ENCODE measurements at places on chromosomes 3 and 15.

DNA sequence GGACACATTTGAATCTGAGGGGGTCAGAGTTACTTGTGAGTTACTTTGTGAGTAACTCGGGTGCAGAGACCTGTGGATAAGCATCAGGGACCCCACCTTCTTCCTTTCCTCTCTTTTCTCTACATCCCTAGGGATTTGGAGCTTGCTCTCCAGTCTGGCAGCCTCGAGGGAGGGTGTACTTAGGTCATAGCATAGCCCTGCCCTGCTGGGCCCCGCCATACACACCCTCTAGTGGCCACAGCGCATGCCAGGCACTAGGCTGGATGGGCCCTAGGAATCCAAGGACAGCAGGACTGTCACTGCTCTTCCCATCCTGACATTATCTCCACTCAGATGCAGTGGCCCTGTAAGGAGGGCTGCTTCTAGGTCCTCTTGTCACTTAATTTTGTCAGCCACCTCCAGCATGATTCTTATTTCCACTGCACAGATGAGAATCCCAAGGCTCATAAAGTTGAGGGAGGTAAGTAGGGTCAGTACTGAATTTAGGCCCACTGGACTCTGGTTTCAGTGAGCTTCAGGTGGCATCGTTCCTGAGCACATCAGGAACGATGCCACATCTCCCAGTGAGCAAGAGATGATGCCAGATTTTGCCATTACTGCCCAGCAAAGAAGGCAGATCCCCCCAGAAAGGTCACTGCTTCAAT is 3.6 kb upstream of the SMAD6 start:
- DNase-seq = no peak

DNA sequence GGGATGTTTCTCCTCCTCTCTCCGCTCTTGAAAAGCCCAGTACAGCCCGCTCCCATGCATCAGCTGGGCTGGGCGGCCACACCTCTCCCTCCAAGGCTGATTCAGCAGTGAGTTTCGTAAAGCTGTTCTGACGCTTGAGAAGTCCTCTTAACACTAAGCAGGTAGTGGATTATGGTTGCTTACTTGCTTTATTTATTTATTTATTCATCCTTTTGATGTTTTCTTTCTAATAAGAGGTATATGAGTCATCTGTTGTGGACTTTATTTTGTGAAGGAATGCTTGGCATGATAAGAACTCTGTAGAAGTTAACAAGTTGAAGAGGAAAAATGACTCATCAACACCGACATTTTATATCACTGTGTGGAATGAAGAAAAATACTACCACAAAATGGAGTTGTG is 285.0 kb downstream of the SQOR start:
- DNase-seq = no peak

DNA sequence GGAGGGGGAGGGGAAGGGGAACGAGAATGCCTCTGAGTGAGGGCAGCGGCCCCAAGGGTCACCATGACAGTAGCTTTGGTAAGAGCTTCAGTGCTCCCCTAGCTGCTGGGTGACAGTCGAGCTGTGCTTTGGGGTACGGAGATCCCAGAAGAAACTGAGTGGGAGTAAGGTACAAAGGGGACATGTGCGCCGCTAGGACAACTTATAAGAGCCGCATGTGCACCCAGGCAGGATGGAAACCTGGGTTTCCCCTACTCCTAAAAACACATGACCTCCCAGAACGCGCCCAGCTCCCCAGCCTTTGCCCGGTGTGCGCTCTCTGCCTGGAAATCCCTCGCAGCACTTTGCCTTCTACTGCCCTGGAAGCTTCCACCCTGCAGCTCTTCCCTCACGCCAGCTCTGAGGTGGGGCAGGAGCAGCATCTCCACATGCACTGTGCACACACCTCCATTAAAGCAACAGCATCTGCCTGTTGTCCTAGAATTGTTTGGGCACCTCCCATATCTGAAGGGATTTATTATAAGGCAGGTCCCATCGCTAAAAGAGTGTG is 232.2 kb downstream of the ADAMTS17 start:
- no peak for DNase-seq

GRCh38 chr15:73996939-73997338 is 2.4 kb downstream of the PML start:
- DNase-seq = no peak

DNA sequence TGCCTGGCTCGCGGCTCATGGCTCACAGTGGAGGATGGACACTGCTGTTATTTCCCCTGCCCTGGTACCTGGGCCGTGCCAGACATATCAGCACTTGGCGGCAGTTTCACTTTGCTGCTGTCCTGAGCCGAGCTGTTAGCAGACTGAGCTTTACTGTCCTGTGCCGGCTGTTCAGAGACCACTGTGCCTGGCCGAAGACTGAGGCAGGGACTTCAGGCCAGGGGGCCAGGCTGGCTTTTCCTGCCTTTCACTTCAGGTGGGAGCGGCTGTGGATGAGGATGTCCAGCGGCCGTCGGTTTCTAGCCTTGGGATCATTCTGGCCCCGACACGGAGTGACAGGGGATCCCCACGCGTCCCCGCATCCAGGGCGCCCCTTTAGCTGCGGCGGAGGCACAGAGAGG is 1.1 kb downstream of the ATP10A start:
- no peak for DNase-seq

DNA sequence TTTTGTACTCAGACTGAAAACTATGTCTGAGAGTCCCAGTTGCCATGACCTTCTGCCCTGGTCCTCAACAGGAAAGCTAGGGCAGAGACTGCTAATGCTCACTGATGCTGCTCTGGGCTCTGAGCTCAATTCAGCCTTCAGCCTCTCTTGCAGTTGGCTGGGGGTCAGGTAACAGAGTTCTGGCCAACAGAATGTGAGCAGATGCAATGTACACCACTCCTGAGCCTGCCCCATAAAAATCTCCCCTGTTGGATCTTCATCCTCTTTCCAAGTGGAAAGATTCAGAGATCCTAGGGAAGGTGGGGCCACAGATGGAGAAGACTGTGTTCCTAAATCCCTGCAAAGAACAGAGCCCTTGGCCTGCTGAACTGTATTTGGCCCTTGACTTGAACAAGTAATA is 87.8 kb downstream of the PDZRN3 start:
- DNase-seq = no peak

- DNase-seq = no peak
These were observed 12.6 kb downstream of the CD86 start for GRCh38 chr3:122067588-122068240.

DNA sequence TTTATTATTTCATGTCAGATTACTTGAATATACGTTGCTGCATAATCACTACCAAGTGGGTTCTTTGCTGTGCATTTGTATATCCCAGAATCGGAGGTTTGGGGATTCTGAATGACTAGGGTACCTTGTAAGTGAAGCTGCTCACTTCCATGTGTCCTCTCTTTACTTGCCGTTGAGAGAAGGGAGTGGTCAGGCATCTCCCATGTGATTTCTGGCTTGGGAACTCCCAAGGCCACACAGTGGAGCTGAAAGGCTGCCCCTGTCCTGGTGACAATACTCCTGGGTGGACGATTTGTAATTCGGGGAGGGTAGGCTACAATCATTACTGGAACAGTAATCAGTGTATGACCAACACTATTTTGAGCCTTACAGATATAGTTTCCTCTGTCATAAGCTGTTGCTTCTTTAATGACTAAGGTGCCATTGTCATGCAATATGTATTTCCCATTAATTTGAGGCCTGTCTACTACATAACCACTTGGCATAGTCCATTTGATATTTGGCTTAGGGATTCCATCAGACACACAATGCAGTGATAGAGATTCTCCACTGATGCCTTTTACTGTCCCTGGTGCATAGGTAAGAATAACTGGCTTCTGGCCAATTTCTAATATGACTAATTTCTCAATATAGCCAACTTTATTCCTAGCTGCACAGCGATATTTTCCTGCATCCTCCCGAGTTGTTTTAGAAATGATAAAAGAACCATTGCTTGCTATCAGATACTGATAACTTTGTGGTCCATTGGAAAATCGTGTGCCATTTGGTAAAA is 24.0 kb downstream of the IGSF10 start:
- DNase-seq = no peak

- DNase-seq = no peak
These were observed 26.4 kb downstream of the GRIP2 start for GRCh38 chr3:14513566-14514322.

- DNase-seq = no peak
These were observed 52.3 kb downstream of the KBTBD12 start for GRCh38 chr3:127967316-127967715.

GRCh38 chr3:197368330-197368729 is 69.9 kb upstream of the DLG1 start:
- DNase-seq = no peak

DNA sequence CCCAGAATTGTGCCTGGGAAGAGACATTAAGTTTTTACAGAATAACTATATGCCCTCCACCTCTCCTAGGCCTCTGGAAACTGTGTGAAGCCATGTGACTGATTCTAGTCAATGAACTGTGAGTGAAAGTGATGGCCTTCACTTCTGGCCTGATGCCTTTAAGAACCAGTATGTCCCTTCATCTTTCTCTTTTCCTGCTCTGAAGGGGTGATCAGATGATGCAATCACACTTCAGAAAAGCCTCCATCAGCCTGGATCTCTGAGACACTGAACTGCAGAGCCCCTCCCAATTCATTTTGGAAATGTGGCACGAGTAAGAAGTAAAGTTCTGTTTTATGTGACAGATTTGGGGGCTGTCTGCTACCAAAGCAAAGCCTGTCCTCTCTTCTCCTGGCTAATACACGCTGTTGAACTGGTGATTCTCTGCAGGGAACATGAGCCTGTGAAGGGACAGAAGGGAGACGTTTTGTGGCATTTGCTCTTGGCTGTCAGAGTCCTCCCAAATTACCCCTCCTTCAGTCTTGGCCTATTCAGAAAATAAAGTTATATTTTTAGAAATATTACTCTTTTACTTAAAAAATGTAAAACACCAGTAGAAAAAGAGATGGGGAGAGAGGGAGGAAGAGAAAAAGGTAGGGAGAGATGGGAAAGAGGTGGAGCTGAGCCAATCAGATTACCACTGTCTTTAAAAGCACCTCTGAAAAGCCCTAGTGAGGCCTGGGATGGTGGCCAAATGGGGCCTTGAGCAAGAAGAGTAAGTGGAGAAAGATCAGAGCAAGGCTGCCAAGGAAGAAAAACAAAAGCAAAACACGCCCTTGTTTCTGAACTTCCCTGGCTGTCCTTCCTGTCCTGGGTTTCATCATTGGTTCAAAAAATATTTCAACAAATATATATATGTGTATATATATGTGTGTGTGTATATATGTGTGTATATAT is 40.9 kb upstream of the RYK start:
- peak; percentile 58 for DNase-seq

- no peak for DNase-seq
These were observed 26.7 kb downstream of the SYNM start for GRCh38 chr15:99131441-99132023.

GRCh38 chr15:40538976-40539375 is 25.9 kb downstream of the CCDC32 start:
- no peak for DNase-seq

- DNase-seq = no peak
These were observed 6.8 kb upstream of the TXNRD3 start for GRCh38 chr3:126661532-126662364.

DNA sequence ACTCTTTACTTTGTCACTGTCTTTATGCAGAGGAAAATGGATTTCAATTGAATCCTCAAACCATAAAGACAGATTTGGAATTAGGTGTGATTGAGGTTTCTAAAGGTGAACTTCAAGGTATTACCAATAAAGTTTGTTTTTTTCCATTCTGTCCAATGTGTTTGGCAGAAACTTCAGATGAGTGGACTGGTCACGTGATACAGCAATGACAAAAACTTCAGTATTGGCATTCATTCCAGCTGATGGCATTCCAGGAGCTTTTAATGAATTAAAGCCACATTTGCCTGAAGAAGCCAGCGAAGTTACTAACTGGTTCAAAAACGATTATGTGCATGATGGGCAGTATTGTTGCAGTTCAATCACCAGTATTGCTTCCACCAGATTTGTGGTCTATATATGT is 4.5 kb upstream of the MASP1 start:
- DNase-seq = no peak

GRCh38 chr3:193680220-193680619 is 87.2 kb downstream of the OPA1 start:
- no peak for DNase-seq

DNA sequence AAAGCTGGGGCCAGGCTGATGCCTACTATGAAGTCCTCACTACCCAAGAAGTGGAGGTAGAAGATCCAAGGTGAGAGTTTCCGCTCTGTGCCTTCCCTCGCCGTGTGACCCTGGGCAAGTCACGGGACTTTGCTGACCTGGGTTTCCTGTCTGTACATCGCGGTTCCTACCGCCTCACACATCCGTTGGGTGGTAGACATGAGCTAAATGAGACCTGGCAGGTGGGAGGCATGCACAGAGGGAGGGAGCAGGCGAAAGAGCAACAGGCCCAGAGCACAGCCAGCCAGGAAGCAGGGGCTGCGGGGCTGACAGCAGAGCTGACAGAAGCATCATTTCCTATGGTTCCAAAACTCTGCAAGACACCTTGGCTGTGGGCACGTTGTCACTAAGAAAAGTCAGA is 157.3 kb upstream of the BHLHE40 start:
- no peak for DNase-seq

- DNase-seq = no peak
These were observed 21.1 kb downstream of the CTSH start for GRCh38 chr15:78923480-78924360.

DNA sequence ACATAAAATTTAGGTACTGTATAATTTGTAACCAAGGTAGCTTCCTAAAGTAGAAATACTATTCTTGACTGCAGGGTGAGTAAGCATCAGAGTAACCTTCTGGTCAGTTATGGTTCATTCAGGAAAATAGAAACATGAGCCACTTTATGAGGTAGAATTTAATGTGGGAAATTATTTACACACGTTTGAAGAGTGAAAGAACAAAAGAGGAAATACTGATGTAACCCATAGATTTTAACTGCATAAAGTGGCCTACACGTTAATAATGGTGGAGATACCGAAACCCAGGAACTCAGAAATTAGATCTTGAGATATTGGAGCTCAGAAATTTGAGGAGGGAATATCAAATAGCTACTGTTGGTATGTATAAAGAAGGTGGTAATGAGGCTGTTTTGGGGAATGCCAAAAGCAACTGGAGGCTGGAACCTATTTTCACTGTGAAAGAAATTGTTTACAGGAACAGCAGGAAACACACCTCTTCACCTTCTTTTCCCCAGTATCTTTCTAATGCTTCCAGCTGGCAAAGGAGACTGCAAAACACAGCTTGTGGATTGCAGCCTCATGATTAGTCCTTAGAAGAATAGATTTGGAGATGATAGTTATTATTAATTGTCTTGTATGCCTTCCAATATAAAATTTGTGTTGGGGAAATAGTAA is 216.1 kb downstream of the DOCK3 start:
- DNase-seq = peak; percentile 7

GRCh38 chr15:74311734-74312444 is 55.6 kb downstream of the CYP11A1 start:
- no peak for DNase-seq

- DNase-seq = no peak
These were observed 25.9 kb upstream of the GRIP2 start for GRCh38 chr3:14565868-14566588.

GRCh38 chr15:68618394-68618793 is 39.6 kb downstream of the CORO2B start:
- peak; percentile 1 for DNase-seq

Data from NCI-H2029 treated with DMSO at 0.1 percent for 48 hours (cell line).